ENCODE measurements at places on chromosomes 13 and 19. TPM values are rescaled to one million over a fixed set of nuclear protein-coding genes. Genes with fewer than 3 reads are reported as not detected.

The RYR1 gene
- 0.04 TPM for polyA plus RNA-seq

The BCL3 gene
- polyA plus RNA-seq: 8.2 TPM

The MUC16 gene
- not detected for polyA plus RNA-seq

The SHISA7 gene
- polyA plus RNA-seq: not detected

The UPF1 gene
- polyA plus RNA-seq: 2.2 TPM

The KLK4 gene
- not detected for polyA plus RNA-seq

The TPTE2 gene
- polyA plus RNA-seq: not detected

The SLITRK1 gene
- not detected for polyA plus RNA-seq

The GPC6 gene
- polyA plus RNA-seq: not detected

The CPB2 gene
- not detected for polyA plus RNA-seq

The CCL25 gene
- not detected for polyA plus RNA-seq

The CNMD gene
- not detected for polyA plus RNA-seq

The KIR3DL2 gene
- 0.25 TPM for polyA plus RNA-seq

The SLAIN1 gene
- 9.4 TPM for polyA plus RNA-seq

The FOXA3 gene
- polyA plus RNA-seq: not detected

The TMEM86B gene
- 1.5 TPM for polyA plus RNA-seq

The LRRC25 gene
- 16.3 TPM for polyA plus RNA-seq

The COX7A1 gene
- not detected for polyA plus RNA-seq

The FGF9 gene
- polyA plus RNA-seq: 0.61 TPM

The TTYH1 gene
- not detected for polyA plus RNA-seq

The SHD gene
- not detected for polyA plus RNA-seq

The ATP8A2 gene
- not detected for polyA plus RNA-seq

The NOVA2 gene
- polyA plus RNA-seq: not detected

The CRX gene
- not detected for polyA plus RNA-seq

The SLC1A6 gene
- not detected for polyA plus RNA-seq

The NLRP5 gene
- not detected for polyA plus RNA-seq

The KLK2 gene
- polyA plus RNA-seq: 0.47 TPM

The KRTDAP gene
- not detected for polyA plus RNA-seq

The PSG11 gene
- polyA plus RNA-seq: not detected

The ADGRE3 gene
- not detected for polyA plus RNA-seq

The PGLYRP1 gene
- polyA plus RNA-seq: not detected

The ZNF528 gene
- 14.8 TPM for polyA plus RNA-seq

The ATP13A1 gene
- polyA plus RNA-seq: 13.2 TPM

The FGF14 gene
- not detected for polyA plus RNA-seq

The ZNF177 gene
- polyA plus RNA-seq: 1.1 TPM

The KLK3 gene
- not detected for polyA plus RNA-seq

The LYPD3 gene
- polyA plus RNA-seq: not detected

The MIA gene
- not detected for polyA plus RNA-seq

All from naive B cell (primary cell).